ENCODE measurements at places on chromosomes 4 and X.

GRCh38 chr4:498328-498904, 540 bp downstream of the ZNF721 start:
- DNase-seq = no peak

DNA sequence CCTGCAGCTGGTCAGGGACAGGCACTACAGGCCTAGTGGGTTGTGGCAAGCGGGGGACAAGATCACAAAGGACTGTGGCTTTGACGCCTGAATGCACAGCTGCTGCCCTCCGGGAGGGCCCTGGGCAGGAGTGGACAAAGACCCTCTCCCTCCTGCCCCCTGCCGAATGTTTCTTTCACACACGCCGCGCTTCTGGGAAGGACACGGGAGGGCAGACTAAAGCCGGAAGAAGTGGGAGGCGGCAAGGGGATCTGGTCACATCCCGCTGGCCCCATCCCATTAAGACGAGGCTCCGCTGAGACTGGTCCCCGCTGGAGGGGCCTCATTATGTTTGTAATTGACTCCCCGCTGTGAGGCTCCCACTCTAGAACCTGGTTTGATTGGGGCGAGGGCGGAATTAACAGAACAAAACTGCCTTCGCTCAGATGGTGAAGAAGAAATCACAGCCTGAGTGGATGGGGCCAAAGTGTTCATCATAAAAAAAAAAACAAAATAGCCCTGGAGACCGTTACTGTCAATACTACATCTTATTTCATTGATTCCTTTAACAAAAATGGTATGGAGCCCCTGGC, 37.8 kb upstream of the PSAPL1 start:
- no peak for DNase-seq

DNA sequence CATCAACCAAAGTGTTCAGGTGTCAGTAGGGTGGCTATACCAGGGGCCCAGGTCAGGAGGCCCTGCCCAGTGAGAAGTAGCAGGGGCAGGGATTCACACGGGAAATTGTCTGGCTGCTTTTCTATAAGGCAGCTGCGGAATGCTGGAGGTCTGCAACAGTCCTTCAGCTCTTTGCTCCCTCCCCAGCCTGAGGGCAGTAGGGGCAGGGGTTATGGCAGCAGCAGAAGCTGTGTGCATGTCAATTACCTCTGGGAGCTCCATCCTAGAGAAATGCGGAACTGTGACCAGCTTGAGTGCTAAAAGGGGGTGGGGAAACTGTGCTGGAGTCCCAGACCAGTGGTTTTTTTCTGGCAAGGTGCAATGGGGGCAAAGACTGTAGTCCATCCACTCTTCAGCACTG, 810.4 kb downstream of the PCDH7 start:
- no peak for DNase-seq

GRCh38 chrX:134244043-134244442, 7.1 kb downstream of the CCDC160 start:
- DNase-seq = no peak

GRCh38 chr4:155705664-155706063, 39.0 kb downstream of the GUCY1A1 start:
- no peak for DNase-seq

- peak; percentile 93 for DNase-seq
Measured at GRCh38 chr4:102760645-102761295, at the start of gene MANBA. Gene MANBA, minus strand, starts transcription at chr4:102760968. Its CDS starts 74 bp downstream, at chr4:102760894.

- no peak for DNase-seq
Measured at GRCh38 chr4:107470173-107470572, 249.9 kb downstream of the PAPSS1 start.

- no peak for DNase-seq
Measured at GRCh38 chrX:143429811-143430210, 87.5 kb downstream of the SPANXN3 start.

GRCh38 chr4:93144644-93145043, 683.9 kb upstream of the ATOH1 start:
- no peak for DNase-seq

GRCh38 chr4:52057196-52057595, 6.1 kb downstream of the SPATA18 start:
- DNase-seq = no peak

GRCh38 chrX:133677123-133678063, 262.1 kb upstream of the GPC4 start:
- no peak for DNase-seq

GRCh38 chrX:22664826-22665225, 334.9 kb upstream of the DDX53 start:
- DNase-seq = no peak

- DNase-seq = no peak
Measured at GRCh38 chrX:16892504-16893362, 22.6 kb upstream of the RBBP7 start.
